NCI-H1930 (cell line): ENCODE measurements at places on chromosomes 12 and 14.

DNA sequence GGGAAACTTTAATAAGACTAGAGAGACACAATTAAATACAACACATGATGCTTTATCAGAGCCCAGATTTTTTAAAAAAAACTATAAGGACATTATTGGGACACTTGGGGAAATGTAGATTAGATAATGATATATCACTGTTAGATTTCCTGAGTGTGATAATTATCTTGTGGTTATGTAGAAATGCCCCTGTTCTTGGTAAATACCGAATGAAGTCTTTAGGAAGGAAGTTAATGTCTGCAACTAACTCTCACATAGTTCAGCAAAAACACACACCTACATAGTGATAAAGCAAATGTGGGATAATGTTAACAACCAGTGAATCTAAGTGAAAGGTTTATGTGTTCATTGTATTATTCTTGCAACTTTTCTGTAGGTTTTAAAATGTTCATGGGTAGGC lies 14.6 kb upstream of the CACNB3 start:
- DNase-seq, result no peak

GRCh38 chr14:94536836-94537235 lies 24.4 kb upstream of the SERPINA4 start:
- DNase-seq, result no peak

DNA sequence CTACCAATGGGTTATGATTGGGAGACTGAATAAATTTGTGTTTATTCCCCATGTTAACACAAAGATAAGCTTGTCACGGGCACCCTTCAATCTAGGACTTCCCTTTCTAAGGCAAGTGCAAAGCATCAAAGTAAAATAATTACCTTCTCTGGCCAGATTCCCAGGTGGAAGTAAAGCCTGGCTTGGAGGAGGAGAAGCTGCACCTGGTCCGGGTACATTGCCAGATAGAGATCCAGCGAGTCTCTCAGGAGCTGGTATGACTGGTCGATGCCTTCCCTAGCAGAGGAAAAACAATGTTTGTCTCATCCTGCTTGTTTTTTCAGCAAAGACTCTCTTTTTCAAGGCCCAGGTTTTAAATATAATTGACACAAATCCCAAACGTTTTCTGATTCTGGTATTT lies 24.9 kb downstream of the FBXO21 start:
- DNase-seq, result no peak

DNA sequence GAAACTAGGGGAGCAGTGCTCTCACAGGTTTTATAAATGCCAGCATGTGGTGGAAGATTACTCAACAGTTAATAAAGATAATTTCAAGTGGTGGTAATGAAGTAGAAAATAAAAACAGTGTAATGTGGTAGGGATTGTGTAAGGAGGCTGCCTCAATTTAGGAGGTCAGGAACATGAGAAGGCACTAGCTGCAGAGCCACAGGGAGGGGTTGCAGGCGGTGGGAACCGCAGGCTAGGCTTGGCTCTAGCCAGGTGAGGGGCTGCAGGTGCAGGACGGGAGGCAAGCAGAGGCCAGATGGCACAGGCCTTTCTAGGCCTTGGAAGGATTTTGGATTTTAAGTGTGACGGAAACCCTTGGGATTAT lies 768 bp downstream of the METTL25 start:
- DNase-seq, result peak; percentile 34

DNA sequence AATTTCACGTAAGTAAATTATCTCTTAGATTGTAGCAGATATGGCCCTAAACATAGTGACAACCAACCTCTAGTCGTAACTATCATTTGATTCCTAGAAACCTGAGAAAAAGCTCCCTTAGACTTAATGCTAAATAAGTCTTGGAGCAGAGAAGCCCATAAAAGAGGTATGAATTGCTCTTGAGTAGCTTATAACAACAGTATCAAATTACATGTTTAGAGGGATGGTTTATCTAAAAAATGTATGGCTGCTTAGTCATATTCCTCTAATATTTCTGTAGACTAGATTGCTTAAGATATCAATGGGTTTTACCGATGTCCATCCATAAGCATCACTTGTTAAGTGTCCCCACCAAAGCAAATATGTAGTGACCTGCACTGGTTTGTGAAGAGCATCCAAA lies 259.7 kb downstream of the NELL2 start:
- DNase-seq, result no peak

DNA sequence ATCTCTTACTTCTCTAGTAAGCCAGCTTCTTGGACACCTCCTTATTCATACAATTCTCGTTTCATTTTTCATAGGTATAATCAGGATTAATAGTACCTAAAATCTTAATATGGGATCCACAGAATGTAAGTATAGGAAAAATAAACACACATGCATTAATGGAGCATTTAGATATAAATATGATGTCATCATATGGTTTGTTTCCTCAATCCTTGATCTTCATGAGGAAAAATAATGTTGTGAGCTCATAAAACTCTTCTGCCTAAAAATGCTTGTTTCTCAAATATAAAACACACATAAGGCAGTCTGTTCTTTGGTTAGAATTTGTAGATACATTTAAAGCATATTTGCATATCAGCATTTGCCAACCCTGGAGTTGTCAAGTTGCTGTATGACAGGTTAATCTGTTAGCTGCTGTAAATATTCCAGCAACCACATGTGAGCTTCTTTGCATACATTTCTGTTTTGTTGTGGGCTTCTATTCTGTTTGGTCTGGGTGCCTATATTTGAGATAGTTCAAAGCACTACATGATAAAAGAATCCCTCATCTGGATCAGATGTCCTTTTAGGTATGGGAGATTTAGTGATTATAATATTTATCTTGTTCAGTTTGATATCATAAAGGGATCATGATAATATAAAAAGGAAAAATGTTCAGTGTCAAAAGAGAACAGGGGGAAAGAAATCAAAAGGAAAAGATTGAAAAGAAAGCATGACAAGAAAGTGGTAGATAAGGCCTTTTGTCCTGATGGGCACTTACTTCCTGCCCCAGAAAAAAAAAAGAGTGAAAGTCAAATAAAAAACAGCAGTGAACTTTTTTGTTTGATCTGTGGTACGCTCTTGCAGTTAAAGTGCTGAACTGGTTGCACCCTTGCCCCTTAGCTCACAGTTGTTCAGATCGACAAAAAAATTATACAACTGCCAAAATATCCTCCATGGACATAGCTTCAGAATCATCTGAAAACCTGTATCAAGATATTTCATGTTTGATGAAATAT lies 68.6 kb downstream of the ACSS3 start:
- DNase-seq, result no peak

DNA sequence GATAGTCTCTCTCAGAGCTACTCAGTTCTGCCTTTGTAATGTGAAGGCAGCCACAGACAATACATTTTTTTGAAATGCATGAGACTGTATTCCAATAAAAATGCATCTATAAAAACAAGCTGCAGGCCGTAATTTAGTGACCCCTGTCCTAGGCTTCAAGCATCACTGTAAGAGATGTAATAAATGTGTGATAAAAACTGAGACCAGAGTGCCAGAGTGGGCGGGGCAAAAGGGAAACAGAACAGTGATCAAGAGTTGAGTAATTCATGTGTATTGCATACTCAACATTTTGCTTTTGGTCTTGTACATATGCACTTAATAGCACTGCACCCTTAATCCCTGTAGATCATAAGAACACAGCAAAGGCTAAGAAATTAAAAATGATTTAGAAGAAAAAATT lies 743.5 kb downstream of the DIO2 start:
- no peak for DNase-seq

- no peak for DNase-seq
Measured at GRCh38 chr12:122035292-122035691, 13.6 kb downstream of the BCL7A start.

DNA sequence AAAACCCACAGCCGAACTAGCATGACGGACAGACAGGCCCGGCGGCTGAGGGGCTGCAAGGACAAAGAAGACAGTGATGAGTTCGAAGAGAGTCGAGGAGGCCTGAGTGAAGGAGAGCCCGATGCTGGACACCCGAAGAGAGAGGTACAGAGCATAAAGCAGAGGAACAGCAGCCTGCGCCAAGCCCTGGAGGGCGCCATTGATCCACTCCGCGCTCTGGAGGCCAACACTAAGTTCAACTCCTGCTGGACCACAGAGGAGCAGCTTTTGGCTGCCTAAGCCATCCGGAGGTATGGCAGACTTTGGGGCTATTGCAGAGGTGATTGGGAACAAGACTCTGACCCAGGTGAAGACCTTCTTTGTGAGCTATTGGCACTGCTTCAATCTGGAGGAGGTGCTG lies 7.8 kb upstream of the PLXNC1 start:
- no peak for DNase-seq

DNA sequence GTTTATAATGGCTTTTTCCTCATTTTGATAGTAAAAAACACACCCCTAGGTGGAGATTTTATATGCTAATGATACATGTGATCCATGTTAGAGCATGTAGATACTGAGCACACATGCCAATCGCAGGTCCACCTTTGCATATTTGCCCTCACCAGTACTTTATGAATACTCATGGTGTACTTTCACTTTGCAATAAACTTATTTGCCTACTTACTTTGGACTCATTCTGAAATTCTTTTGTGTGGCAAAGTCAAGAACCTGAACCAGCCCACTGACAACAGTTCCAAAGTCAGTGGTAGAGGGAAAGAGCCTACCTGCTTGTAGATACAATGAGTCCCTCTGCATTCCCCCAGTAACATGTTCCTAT lies 58.5 kb upstream of the DHRS4 start:
- DNase-seq, result no peak

GRCh38 chr12:40597133-40597532 lies 95.1 kb upstream of the CNTN1 start:
- no peak for DNase-seq

- peak; percentile 75 for DNase-seq
Measured at GRCh38 chr14:74018586-74019407, at the start of the genes BBOF1 and ENTPD5. Gene BBOF1, plus strand, starts transcription at chr14:74019349. Its CDS starts 130 bp downstream, at chr14:74019479. Gene ENTPD5, minus strand, starts transcription at chr14:74019288. Its CDS starts 31,186 bp downstream, at chr14:73988102.

DNA sequence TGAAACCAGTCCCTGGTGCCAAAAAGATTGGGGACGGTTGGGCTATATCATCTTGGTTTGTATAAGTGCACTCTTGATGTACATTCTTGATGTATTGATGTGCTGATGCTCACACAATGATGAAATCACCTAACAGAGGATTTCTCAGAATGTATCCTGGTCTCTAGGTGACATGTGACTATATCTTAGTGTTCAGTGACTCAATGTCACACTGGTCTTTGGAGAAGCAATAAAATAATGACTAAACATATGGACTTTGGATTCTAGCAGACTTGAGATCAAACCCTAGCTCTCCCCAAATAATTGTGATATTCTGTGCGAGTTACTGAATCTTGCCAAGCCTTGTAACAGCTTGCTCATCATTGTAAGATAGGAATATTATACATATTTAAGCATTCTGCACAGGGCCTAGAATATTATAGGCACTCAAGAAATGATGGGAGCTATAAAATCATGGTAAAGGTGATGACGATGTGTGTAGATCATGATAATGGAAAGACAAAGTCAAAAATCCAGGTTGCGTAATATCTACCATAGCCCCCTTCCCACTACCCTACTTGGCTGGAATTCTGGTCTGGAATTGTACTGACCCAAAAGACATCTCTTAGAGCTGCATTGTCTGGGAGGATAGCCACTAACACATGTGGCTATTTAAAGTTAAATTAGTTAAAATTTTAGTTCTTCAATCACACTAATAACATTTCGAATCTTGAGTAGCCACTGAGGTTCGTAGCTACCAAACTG lies 117.6 kb upstream of the PWP1 start:
- no peak for DNase-seq

GRCh38 chr14:81655423-81656314 lies 122.0 kb upstream of the SEL1L start:
- DNase-seq, result no peak

GRCh38 chr14:55355922-55356321 lies 55.7 kb downstream of the ATG14 start:
- DNase-seq, result no peak

- no peak for DNase-seq
Measured at GRCh38 chr14:83706231-83706954, 1823.6 kb upstream of the FLRT2 start.

DNA sequence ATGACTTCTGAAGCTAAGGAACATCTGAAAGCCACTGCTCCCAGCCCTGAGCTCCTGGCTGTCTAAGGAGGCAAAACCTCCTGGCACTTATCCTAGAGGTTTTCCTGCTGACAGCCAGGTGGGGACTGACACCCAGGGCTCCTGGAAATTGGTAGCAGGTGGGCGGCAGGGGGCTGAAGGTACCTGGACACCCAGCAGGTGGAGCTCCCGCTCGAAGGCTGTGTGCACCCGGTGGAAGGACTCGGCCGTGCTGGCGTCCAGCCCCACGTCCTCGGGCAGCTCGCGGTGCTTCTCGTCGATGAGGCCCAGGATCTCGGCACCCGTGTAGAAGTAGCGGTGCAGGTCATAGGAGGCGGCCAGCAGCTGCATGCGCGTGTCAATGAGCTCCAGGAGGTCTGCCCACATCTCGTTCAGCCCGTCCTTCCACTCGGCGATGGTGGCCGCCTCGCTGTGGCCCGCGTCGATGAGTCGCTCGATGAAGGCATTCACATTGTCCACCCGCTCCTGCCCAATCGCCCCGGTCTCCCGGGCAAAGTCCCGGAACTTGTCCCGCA lies 68.2 kb downstream of the PLEKHG3 start:
- DNase-seq, result no peak

GRCh38 chr12:122411537-122411936 lies 10.9 kb downstream of the CLIP1 start:
- no peak for DNase-seq

DNA sequence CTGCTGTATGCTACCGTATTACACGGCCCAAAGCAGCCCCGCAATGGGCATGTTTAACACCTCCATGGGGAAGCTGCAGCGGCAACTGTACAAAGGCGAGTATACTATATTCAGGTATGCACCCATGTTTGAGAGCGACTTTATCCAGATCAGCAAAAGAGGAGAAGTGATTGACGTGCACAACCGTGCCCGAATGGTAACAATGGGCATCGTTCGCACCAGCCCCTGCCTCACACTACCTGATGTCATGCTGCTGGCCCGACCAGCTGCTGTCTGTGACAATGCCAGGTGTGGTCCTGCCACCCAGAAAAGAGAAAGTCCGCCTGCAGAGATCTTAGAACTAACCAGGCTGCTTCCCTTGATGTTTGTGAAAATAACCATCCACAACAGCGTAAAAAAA lies 630 bp downstream of the GARIN6 start:
- no peak for DNase-seq

DNA sequence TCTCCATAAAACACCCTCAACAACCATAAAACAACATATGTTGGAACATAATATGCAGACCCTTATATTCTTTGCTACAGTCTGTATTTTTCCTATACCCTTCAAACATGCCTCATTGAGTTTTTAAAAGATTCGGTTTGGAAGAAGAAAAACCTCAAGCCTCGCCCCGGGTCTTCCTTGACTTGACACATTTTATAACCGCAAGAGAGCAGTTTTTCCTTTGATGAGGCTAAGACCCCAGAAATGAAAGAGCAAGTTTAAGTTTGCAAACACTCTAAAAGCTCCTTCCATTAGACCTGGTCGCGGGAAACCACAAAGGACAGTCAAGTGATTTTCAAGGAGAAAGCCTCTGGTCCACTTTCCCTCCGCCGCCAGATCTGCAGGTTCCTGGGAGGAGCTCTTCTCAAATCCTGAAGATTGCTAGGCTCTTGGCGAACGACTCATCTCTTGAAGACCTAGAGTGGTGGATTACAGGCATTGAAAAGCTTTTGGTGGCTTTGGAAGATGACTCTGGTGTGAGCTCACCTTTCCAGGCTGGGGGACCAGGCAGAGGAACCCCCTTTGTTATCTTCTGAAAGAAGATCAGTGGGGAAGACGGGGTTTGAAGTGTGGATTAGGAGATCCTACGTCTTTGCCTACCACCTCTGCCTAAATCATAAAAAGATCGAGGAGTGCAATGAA lies at the start of gene ASCL4:
Gene ASCL4 (plus strand): TSS at position 356 of the 681 bp plus-strand sequence. CDS start 515 bp downstream, outside the sequence.
- no peak for DNase-seq

GRCh38 chr12:123004287-123004686 lies 23.8 kb downstream of the ARL6IP4 start:
- DNase-seq, result no peak
